ENCODE measurements at places on chromosomes 2 and 18.

GRCh38 chr2:88190808-88191721, 20.9 kb downstream of the THNSL2 start:
- no peak for DNase-seq

GRCh38 chr2:230865766-230866755, 1.3 kb downstream of the ITM2C start:
- peak; percentile 30 for DNase-seq

GRCh38 chr2:118667964-118668363, 179.5 kb downstream of the EN1 start:
- no peak for DNase-seq

DNA sequence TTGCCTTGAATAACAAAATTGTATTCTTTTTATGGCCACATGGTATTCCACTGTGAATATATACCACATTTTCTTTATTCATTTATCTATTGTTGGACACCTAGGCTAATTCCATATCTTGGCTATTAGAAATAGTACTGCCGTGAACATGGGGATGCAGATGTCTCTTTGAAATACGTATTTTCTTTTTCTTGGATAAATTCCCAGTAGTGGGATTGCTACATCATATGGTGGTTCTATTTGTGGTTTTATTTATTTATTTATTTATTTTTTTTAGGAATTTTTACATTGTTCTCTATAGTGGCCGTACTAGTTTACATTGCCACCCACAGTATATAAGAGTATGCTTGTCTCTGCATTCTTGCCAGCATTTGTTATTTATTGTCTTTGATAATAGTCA, 679.8 kb upstream of the NRXN1 start:
- no peak for DNase-seq

DNA sequence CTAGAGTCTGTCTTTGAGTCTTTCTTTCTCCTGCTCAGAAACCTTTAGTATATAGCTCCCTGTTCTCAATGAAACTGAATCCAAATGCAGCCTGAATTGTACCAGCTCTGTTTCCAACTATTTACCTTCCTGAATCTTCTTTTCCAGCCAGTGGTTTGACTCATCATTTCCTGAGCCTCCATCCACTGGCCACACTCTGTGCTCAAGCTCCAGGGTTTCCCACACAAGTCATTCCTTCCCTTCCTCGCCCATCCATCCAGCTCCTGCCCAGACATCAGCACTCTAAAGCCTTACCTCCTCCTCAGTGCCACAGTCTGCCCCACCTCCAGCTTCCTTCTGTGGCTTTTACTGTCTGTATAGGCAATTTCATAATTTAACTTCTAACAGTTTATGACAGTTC, 233.6 kb upstream of the RASGRP3 start:
- DNase-seq = no peak

DNA sequence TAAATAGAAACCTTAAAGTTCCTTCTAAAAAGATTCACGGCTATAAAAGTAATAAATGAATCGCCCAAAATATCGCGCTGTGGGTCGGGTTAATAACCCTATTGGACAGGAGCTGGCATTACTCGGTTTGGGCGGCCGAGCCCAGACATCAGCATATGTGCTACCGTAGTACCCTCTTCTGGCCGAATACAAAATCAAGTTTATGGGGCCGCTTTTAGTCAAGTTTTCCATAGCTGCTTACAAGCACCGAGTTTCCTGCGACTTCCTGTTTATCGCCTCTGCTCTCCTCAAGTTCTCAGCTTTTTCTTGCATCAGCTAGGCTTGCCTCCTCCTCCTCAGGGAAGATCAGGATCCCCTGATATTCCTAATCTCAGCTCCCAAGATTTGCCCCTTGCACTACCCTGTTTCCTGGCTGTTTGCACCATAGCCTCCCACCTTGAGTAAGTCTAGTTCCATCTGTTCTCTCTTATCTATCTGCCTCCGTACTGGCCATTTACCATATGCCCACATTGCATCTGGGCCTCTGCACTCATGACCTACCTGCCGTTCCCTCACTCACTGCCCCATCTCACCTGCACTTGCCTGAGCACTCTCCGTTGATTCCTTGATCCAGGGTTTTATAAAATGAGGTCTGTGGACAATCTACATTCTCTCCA, 56.1 kb downstream of the SLC35F5 start:
- DNase-seq = peak; percentile 17

GRCh38 chr2:84288293-84288692, 170.8 kb downstream of the SUCLG1 start:
- DNase-seq = no peak

GRCh38 chr2:169303579-169304305, 58.6 kb downstream of the LRP2 start:
- DNase-seq = no peak
